Osteoblast (primary cell): ENCODE measurements at places on chromosomes 2 and 18. TPM values are rescaled to one million over a fixed set of nuclear protein-coding genes. Genes with fewer than 3 reads are reported as not detected.

DNA sequence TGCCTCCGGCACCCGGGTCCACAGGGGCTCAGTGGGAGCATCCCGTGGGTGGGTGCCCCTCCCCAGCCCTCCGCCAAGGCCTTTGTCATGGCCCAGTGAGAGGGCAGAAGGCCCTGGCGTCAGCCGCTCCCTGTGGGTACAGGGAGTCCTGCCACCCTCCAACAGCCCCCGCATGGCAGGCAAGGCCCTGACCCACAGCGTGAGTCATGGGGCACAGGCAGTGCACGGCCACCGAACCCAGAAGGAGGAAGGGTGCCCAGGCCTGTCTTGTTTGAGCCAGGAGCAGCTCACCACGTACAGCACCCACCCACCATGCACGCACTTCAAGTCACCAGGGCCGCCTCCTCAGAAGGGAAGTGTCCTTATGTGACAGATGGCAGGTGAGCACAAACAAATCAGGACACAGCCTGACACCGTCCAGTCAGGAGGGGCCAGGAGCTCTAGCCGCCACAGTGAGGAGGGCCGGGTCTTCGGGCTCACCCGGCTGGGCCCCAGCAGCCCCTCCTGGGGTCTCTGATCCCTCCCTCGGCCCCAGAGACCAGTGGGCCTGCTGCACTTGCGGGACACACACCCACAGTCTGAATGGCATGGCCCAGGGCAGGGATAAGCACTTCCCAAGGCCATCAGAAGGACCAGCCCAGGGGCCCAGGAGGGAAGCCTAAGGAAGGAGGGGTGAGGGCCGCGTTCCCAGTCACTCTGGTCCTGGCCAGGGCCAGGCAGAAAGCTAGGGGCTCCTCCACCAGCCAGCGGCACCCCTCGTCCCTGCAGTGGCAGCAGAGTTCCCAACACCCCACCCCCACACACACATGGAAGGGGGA, 25.8 kb downstream of the BIN1 start:
- DNase-seq: peak; percentile 94

ITPRIPL1 gene
- total RNA-seq: 1.4 and 1.8 TPM in 2 replicates

- DNase-seq: peak; percentile 96
These were observed 6.0 kb upstream of the ALLC start for GRCh38 chr2:3651691-3652648.

GRCh38 chr18:74828200-74828599, 230.5 kb downstream of the ZNF407 start:
- no peak for DNase-seq

DNA sequence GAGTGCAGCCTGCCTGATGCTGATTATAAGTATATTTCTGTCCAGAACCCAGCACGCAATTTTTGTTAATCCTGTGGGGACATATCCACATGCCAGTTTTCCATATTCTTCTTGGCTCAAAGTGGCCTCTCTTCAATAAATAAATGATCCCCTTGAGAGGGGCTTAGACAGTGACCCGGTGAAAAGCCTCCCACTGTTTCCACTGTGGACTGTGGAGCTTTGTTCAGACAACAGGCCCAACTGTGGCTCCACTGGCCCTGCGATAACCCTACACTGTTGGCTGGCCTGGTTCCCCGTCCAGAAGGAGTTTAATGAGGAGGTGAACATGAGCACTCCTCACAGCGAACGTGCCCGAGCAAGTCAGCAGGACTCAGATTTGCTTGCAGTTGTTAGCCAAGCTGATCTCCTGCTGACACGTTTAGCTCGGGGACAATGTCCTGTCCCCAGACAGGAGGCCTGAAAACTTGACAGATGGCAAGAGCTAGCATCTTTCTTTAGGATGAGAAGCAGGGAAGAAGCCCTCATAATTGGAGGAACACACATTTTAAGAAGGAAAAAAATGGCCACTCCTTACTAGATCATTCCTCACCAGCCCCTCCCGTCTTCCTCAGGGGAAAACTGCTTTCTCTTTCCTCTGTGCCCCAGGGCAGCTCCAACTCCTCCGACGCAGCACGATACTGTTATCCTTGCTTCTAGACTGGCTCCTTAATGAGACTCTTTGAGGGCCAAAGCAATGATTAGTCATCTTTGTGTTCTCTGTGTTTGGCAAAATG, 20.0 kb upstream of the MTCL1 start:
- DNase-seq: peak; percentile 82

MYOM1 gene
- 1.5 and 1.8 TPM in 2 replicates for total RNA-seq
